RPMI7951 (cell line): ENCODE measurements at places on chromosomes 4 and X. TPM values are rescaled to one million over a fixed set of nuclear protein-coding genes. Genes with fewer than 3 reads are reported as not detected.

The ASMTL gene
- total RNA-seq, result 4.8 and 5.6 TPM in 2 replicates

The NDNF gene
- not detected in 2 replicates for total RNA-seq

The UGT2B17 gene
- total RNA-seq, result not detected in 2 replicates

The SLC16A2 gene
- total RNA-seq, result 22.2 and 25.4 TPM in 2 replicates

The AMBN gene
- total RNA-seq, result not detected in 2 replicates

The VCX3A gene
- total RNA-seq, result not detected in 2 replicates

The IL21 gene
- not detected in 2 replicates for total RNA-seq

The PRSS12 gene
- total RNA-seq, result 0.12 and 0.20 TPM in 2 replicates

The SPANXN3 gene
- not detected in 2 replicates for total RNA-seq

The KCNIP4 gene
- total RNA-seq, result not detected in 2 replicates

The CD40LG gene
- total RNA-seq, result not detected in 2 replicates

- DNase-seq, result peak; percentile 86
These were observed 93.2 kb upstream of the MAPK10 start for GRCh38 chr4:86452924-86453531.

GRCh38 chrX:97074400-97074799, 190.7 kb downstream of the RPA4 start:
- no peak for DNase-seq

DNA sequence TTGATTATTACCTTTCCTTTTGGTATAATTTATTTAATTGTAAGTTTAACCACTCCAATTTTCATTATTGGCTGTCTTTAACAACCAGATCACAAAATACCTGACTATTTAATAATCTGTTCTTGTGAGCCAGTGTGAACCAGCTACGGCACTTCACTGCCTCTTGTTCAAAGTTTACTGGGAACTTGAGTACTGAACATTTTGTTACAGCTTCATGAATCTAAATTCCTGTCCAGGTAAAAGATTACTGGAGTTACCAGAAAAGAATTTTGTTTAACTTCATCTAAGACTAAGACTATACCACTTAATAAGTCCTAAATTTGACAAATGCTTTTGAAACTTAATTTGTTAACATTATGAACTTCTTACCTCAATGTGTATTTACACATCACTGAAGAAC, 178.3 kb downstream of the FBXO8 start:
- DNase-seq, result no peak

DNA sequence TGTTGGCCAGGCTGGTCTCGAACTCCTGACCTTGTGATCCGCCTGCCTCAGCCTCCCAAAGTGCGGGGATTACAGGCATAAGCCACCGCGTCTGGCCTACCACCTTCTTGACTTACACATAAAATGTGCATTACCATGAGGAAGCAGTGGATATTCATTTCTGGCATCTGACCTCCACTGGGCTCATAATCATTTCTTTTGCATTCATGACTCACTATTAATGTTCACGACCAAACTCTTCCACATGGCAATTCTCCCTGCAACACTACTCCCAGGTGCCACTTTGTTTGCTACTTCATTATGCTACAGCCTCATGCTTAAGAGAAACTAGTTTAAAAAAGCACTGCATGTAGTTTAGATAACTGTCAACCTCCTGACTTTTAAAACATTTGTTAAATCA, 22.7 kb downstream of the RASGEF1B start:
- no peak for DNase-seq

DNA sequence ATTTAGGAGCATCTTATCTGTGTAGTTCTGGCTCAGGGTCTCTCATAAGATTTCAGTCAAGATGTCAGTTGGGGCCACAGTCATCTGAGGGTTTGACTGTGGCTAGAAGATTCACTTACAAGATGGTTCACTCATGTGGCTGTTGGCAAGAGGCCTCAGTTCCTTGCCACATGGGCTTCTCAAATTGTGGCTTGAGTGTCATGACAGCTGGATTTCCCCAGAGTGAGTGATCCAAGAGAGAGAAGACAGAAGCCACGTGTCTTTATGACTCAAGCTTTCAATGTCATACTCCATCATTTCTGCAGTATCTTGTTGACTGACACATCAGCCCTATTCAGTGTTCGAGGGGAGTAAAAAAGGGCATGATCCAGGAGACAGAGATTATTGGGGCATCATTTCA, 131.3 kb upstream of the AP1S2 start:
- peak; percentile 65 for DNase-seq

GRCh38 chrX:9988762-9989161, 21.6 kb downstream of the CLDN34 start:
- peak; percentile 20 for DNase-seq

DNA sequence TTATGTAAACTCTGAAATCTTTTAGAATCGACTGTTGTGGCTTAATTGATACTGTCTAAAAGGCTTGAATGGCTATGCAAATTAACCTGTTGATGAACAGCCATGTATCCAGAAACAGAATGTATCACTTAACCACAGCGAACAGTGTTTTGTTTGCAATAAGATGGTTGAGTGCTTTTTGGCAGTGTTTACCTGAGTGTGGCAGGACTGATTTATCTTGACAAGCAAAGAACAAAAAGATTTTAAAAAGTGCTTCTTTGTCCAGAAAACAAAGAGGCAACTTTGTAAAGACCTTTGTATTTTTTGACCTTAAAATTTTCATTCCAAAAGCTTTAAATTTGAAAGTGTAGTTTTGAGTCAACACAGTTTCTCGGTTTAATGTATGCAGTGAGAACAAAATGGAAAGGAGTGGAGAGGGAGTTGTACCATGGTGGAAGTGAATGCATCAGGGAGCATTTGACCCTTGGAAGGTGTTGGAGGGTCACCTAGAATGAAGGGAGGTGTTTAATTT, 18.0 kb downstream of the ARHGAP10 start:
- no peak for DNase-seq

DNA sequence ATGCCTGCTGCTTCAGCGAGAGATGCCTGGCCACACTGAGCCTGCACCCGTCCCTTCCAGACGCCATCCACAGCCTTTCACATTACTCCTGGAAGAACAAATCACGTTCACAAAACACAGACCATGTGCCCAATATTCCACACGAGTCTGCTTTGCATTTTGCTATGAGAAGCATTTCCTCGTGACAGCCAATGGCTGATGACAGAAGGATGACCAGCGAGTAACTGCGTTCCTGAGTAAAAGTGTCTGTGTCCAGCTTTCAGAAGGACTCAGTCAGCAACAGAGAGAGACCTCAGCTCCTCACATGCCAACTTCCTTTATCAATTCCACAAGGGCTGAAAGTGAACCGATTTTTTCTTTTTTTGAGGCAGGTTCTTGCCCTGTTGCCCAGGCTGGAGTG, 19.5 kb downstream of the NAT8L start:
- no peak for DNase-seq

- peak; percentile 62 for DNase-seq
These were observed 875.5 kb upstream of the INTU start for GRCh38 chr4:126757219-126757618.

- DNase-seq, result peak; percentile 71
These were observed 49.6 kb downstream of the LNX1 start for GRCh38 chr4:53541577-53542206.

GRCh38 chr4:127732623-127733328, 2.6 kb downstream of the SLC25A31 start:
- DNase-seq, result peak; percentile 42

DNA sequence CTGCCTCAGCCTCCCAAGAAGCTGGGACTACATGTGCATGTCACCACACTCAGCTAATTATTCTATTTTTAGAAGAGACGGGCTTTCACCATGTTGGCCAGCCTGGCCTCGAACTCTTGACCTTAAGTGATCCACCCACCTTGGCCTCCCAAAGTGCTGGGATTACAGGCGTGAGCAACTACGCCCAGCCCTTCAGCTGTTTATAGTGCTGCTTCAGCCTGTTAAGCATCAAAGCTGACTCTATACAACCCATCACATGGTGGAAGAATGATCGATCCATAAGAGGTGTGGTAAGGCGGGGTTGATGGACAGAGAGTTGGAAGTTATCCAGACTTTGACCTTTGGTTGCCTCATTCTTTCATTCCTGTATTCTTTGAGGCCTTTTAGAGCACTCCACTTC, 56.2 kb upstream of the RAPGEF2 start:
- no peak for DNase-seq

DNA sequence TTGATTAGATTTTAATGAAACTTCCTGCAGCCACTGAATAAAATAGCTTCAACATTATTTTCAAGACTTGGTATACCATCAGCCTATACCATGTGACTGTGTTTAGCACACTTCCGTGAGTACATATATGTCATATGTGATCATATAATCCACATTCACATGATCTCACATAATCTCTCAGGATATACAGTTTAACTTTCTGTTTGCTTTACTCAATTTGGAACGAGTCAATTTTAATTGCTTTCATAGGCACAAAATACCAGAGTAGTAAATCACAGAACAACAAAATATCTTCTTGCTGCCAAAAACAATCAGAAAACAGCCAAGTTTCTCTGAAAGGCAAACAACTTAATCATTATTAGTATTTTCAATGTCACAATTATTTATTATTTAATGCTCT, 731.1 kb upstream of the DIAPH2 start:
- no peak for DNase-seq

GRCh38 chr4:88382621-88383020, 4.0 kb downstream of the HERC6 start:
- DNase-seq, result peak; percentile 22

- DNase-seq, result no peak
These were observed 84.6 kb downstream of the PDS5A start for GRCh38 chr4:39892988-39893692.

DNA sequence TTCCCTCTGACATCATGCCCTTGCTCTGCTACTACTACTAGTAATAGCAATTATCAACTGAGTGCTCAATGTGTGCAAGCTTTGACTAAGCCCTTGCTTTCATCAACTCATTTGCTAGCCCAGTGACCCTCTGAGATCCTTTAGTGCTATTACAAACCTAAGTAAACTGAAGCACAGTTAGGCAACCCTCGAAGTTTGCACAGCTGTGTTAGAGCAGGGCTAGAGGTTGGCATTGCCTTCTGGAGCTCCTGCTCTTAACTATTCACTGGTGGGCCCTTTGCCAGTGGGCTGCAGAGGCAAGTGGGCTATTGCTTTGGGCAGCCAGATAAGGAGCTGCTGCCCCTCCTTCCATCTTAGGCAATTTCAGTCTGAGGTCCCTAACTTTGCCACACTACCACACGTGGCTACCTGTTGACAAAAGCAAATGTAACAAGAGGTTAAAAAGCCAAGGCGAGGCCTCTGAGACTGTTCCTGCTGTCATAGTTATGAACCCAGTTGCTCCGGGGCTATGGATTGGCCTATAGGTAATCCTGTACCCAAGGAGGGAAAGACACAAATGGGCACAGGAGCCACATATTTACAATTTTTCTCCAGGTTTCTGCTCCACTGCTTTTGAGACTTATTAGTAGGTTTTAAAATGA, 41.5 kb upstream of the ANKRD50 start:
- DNase-seq, result no peak

GRCh38 chr4:145324161-145324560, 143.8 kb upstream of the OTUD4 start:
- DNase-seq, result no peak

DNA sequence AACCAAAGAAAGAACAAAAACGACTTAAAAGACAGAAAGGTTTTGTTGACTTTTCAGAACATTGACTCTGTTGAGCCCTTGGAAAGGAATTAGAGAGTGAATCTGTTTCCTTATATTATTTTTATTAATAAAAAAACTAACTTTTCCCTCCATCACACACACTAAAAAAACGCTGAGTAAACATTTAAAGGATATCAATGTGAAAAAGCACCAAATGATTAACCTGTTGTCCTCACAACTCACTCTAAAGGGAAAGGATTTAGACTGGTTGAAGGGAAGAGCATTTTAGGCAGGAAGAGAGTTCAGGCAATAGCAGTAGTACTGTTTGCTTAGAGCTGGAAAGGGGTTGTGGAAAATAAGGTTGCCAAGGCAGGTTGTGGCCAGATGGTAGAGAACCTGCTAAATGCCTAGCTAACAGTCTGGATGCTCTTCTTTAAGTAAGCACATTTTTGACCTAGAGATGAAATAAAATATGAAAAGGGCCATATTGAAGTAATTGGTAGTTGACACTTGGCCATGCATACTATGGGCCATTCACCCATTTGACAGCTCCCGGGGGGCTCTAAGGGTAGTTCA, 98.0 kb upstream of the NDP start:
- DNase-seq, result peak; percentile 17

DNA sequence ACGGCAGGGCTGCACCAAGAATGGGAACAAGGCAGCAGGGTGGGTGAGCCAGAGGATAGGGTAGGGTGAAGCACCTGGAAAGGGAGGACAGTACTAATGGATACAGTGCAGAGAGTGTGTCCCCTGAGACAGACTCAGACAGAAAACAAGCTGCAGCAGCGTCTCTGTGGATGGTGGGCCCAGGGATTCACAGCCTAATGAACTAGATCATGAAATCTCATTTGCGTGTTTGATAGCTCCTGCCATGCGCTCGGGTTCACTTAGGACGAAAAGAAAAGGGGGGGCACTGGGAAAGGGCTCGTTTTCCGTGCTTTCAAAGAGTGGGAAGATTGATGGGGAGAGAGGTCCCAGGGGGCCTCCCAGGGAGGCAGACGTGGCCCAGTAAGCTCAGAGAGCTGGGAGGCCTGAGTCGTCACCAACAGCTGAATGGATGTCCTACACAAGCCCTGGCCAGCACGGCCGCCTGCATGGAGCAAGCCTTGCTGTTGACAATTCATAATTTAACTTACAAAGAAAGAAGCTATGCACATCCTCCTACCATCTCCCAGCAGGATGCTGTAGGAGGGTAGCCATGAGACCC, 446.9 kb downstream of the BCOR start:
- no peak for DNase-seq
